MM.1S (cell line): ENCODE measurements at places on chromosomes 12 and 14.

- DNase-seq: no peak
These were observed 686.7 kb upstream of the TBX3 start for GRCh38 chr12:115370650-115371049.

GRCh38 chr12:27076468-27076867 lies 5.9 kb downstream of the C12orf71 start:
- DNase-seq: peak; percentile 52

DNA sequence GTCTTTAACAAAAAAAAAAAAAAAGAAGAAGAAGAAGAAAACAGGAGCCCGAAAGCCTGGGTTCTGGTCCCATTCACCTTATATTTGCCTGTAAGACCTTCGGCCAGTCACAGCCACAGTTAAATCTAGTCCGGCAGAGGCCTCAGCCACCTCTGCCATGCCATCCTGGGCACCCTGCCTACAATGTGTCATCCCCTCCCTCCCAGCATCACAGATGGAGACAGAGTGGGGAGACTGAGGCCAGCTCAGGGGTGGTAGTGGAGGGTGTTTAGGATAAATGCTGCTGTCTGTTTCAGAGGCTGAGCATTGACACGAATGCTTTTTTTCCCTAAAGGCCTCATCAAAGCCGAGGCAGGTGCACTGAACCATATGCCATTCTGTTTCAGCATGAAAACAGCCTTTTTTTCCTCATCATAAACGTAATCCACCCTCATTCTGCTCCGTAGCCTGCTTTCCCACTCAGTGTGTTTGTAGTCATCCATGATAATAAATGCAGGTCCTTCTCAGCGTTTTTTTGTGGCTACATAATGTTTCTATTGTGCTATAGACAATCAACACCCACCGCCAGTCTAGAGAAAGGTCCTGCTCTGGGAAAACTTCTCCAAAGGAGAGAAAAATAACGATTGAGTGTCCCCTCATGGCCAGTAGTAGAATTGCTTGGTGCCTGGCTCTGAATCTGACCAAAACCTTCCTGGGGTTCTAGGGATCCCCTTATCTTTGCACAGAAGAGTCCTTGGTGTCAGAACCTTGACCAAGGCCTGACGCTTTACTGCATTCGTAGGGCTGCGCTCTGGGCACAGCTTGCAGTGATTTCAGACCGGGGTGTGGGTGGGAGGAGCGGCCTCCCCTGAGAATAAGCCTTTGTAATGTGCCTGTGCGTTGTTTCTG lies 41.1 kb upstream of the TSPAN9 start:
- DNase-seq: no peak

- DNase-seq: no peak
These were observed 49.6 kb upstream of the PTCSC3 start for GRCh38 chr14:36226164-36226563.

GRCh38 chr12:76946446-76946845 lies 67.6 kb upstream of the CSRP2 start:
- no peak for DNase-seq

GRCh38 chr14:70186900-70187451 lies 1.8 kb downstream of the SLC8A3 start:
- no peak for DNase-seq

GRCh38 chr12:30982413-30982812 lies 55.9 kb downstream of the TSPAN11 start:
- DNase-seq: no peak

DNA sequence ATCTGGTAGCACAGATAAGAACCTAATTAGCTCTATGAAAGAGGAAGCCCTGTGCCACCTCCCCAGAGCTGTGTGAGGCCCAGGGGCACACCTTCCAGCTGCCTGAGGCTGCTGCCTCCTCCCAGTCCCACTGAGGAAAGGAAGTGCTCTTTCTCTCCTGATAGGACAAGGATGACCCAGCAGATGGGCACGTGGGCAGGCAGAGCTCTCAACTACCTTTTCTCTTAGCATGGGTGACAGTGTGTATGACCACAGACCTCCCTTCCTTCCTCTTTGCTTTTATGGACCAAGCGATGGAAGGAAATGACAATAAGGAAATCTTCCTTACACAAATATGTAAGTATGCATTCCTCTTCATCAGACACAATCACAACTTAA lies 127.6 kb upstream of the AMIGO2 start:
- DNase-seq: peak; percentile 63

DNA sequence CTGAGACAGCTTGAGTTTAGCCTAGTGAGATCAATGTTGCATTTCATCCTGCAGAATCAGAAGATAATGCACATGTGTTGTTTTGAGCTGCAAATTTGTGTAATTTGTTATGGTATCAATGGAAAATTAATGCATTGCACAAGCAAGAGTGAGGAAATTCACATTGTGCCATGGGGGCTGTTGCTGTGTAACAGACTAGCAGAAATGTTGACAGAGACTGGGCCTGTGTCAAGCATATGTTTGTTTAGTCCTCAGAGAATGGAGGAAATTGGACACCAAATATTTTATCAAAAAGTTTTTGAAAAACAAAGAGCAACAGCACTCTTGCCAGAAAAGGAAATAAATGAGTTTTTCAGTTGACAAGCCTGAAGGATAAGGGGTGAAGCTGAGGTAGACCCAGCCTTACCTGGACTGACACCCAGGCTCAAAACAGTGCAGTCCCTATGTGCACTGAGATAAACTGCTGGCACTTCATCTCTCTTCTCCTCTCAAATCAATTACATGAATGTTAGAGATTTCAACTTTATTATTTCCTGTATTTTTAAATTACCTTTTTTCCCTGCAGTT lies 1150.0 kb downstream of the FSCB start:
- no peak for DNase-seq

DNA sequence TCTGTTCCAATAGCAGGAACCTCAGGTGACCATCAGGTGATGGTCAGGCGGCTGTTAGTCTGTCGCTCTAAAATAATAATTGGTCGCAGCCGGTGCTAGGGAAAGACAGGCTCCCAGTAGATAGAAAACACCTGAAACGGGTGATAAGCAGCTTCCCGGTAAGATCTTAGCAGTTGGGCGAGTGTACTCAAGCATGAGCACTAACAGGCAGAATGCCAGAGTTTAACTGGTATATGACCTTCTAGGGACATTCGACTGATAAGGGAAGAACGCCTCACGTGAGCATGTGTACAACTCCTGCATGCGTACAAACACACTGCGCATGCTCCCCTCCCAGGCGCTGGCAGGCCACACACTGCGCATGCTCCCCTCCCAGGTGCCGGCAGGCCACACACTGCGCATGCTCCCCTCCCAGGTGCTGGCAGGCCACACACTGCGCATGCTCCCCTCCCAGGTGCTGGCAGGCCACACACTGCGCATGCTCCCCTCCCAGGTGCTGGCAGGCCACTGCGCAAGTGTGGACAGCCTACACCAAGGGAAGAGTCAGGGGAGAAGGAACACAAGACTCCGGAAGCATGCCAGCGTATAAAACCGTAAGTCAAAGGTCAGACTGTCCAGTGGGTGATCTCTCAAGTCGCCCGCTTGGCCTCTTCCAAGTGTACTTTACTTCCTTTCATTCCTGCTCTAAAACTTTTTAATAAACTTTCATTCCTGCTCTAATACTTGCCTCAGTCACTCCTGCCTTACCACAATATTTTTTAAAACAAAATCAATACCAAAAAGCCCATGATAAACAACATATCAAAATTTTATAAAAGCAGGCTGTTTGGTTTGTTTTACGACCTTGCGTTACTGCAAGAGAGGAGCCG lies 24.5 kb downstream of the GPRC5D start:
- DNase-seq: no peak

GRCh38 chr14:100012478-100013327 lies 52.5 kb upstream of the EVL start:
- DNase-seq: no peak

- no peak for DNase-seq
These were observed 106.0 kb upstream of the TMTC1 start for GRCh38 chr12:29889737-29890136.
